ENCODE measurements at places on chromosomes 13 and 19. TPM values are rescaled to one million over a fixed set of nuclear protein-coding genes. Genes with fewer than 3 reads are reported as not detected.
A peak's percentile ranks its signal among the peaks of the same experiment; 100 is the strongest.

DNA sequence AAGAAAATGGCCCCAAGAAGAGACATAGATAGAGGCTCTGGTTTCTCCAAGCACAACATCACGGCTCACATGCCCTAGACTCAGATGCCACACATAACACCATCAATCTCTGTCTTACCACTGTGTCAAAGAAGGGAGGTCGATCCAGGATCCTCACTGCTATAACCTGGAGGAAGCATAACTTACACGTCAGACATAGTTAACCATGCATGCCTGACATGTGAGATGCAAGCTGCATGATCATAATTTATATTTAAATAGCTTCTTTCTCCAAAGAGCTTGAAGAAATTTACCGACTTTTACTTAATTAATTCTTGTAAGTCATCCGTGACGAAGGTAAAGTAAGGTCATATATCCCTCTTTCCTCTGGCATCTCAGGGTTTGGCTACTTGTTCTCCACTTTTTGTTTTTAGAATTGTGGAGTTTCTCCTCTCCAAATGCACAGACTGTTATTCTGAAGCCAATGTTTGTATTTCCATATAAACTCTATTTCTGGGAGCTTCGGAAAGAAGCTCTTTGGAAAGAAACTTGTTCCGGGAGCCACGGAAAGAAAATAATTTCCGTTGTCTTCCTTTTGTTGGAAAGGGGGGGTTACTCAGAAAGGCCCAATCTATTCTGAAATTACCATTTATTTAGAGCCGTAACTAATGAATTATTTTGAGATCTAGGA lies 205.6 kb downstream of the LHFPL6 start:
- no peak for DNase-seq

DNA sequence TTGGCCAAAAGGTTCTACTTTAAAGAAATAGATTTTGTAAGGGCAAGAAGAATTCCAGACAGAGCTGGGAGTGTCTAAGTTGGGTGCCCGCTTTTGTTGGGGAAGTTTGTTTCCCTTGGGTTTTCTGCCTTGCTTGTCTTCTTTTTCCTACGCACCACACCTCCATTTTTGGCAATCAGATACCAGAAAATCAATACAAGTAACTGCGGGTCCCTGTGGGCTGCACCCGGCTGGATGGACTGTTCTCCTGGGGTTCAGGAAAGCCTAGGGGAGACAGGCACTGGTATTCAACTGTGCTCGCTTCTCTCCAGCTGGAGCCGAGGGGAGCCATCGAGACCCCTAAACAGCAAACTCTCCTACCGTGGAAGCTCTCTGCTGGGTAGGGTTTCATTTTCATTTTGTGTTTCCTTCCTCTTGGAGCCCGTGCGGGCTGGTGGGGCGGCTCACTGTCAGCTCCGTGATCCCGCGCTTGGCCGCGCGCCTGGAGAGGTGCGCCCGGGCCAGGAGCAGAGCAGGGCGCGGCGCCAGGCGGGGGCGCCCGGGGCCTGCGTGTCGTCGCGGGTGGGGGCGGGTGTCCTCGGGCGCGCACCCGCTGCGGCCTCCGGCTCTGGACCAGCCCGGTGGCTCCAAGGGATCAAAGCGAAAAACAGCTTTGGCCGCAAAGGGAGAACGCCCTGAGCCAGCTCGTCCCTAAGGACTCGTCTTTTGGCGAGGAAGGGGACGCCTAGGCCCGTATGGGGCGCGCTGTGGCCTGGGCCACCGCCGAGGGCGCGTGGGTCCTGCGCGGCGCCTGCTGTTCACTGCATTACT lies 347.2 kb downstream of the ZNF536 start:
- peak; percentile 47 for DNase-seq

DNA sequence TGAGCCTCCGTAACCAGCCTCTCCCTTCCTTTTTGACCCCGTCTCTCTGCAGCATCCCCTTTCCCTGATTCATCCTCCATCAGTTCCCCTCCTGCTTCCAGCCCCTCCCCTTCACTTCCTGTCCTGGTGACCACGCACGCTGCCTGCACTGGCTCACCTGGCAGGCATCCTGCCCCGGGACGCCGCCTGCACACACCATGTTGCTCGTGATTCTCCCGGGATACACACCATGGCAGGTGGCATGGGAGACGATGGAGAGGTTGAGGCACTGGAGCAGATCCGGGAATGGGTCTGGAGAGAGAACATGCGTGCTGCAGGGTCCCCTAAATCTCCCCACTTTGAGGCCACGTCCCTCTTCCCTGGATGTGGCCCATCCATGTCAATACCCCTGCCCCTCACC lies 4.2 kb downstream of the KLK12 start:
- no peak for DNase-seq

- DNase-seq, result no peak
Measured at GRCh38 chr19:46499692-46500091, 4.0 kb upstream of the PNMA8B start.

- DNase-seq, result no peak
Measured at GRCh38 chr13:102002287-102002686, 399.6 kb downstream of the FGF14 start.

PEAK3 gene
- total RNA-seq, result 0.20 TPM

All from RPMI7951 (cell line).